H1 (cell line): ENCODE measurements at places on chromosomes 12 and 14. TPM values are rescaled to one million over a fixed set of nuclear protein-coding genes. Genes with fewer than 3 reads are reported as not detected.
A peak's percentile ranks its signal among the peaks of the same experiment; 100 is the strongest.

- H3K4me1 ChIP-seq = peaks cover 36% of the 10 kb centered on the region
- DNase-seq = no peak
- no peaks in the 10 kb centered on the region for H3K36me3 ChIP-seq
These were observed at the start of gene WNT1 for GRCh38 chr12:48978291-48978740. Gene WNT1, plus strand, starts transcription at chr12:48978322. Its CDS starts 329 bp downstream, at chr12:48978651.

DNA sequence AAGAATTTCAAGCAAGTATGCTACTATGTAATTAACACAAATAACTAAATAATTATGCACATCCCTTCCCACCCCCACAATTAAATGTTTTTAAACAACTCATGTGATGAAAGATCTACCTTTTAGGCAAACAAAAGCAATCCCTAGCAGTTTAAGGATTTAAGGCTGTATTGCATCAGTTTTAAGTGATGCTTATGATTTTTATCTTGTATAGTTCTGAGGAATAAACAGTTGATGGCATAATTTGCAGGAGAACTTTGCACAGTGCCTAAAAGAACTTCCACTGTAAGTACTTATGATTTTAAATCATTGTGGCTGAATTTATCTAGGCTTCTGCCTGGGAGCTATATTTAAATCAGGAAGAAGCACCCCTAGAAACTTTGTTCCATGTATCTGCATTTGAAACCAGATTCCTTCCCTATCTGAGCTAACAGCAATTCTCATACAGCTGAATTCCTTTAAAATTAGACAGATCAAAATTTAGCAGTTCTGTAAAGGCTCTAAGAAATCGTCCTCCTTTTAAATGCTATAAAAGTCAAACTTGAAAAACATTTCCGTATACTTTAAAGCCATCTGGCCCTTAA lies 388.6 kb downstream of the BCAT1 start:
- peaks cover 15% of the 10 kb centered on the region; the same call in 1 of the 2 replicates for H3K27me3 ChIP-seq
- no peak overlapping the region for H3K27ac ChIP-seq
- no peak for DNase-seq
- peaks cover 11% of the 10 kb centered on the region; the same call in 1 of the 2 replicates for H3K4me1 ChIP-seq
- no peak overlapping the region for H3K4me3 ChIP-seq

- no peak overlapping the region for H3K27ac ChIP-seq
- DNase-seq = no peak
- no peaks in the 10 kb centered on the region for H3K36me3 ChIP-seq
- H3K27me3 ChIP-seq = no peaks in the 10 kb centered on the region
- no peaks in the 10 kb centered on the region; the same call in 1 of the 2 replicates for H3K4me1 ChIP-seq
These were observed 319.1 kb upstream of the RGS6 start for GRCh38 chr14:71613168-71613567.

- H3K27me3 ChIP-seq = no peaks in the 10 kb centered on the region
- DNase-seq = no peak
- H3K4me3 ChIP-seq = no peak overlapping the region
- H3K27ac ChIP-seq = peak overlapping the region; percentile 19; the same call in 1 of the 2 replicates
These were observed 20.9 kb upstream of the SCFD1 start for GRCh38 chr14:30600922-30601918.

Gene RASSF3
- 57.3 and 64.3 TPM in 2 replicates for total RNA-seq

Gene PLBD1
- total RNA-seq = 9.9 and 12.3 TPM in 2 replicates
